ENCODE measurements at places on chromosomes 2 and 18.

DNA sequence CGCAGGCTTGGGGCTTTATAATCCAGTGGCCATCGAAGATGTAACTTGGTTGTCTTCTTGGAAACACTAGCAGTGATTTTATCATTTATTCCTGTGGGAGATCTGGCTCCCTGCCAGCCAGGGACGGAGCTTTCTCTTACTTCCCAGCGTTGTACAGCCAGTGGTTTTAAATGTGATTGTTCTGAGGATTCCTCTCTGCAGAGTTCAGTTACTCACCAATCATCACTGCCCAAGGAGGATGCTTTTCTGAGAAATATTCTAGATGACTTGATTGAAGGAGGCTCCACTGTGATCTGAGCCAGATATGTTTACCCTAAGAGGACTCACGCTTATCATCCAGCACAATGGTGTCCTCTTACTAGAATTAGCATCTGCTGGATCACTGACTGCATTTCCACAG lies 744.3 kb downstream of the RNF144A start:
- DNase-seq, result no peak

DNA sequence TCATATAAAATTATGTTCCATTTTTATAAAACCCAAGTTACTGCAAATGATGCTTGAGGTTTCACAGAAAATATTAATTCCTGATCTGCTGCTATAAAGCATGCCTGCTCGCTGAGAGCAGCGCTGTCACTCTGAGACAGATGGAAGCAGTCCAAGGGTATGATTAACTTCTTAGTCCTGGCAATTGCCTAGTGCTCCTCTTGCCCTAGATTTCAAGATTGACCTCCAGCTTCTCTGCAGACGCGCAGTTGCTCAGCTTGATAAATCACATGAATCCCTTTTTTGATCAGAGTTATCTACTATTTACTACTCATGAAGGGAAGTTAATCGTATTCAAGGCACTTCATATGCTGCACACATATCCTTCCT lies 154.6 kb upstream of the REV1 start:
- no peak for DNase-seq

DNA sequence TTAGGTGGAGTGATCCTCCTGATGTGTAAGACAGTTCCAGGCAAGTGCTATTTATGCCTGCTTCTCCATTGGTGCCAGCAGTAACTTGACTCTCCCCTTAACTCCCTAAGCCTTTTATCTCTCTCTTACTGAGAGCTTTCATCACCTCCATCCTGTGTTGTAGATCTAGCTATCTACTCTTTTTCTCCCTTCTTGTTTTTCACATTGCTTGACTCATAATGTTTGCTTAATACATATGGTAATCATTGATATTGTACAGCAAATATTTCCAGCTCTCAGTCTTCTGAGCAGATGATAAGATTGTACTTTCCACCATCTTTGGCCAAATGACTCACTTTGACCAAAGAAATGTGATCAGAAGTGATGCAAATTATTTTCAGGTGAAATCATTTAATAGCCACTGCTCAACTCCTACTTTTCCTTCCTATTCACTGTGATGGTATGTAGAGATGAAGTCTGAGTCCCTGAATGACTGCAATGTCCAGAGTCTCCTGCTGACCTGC lies 165.0 kb downstream of the PLCL1 start:
- no peak for DNase-seq

- DNase-seq, result no peak
Measured at GRCh38 chr2:26162963-26163362, 9.9 kb upstream of the GAREM2 start.

- no peak for DNase-seq
Measured at GRCh38 chr2:118134650-118135049, 46.4 kb downstream of the INSIG2 start.

- DNase-seq, result peak; percentile 34
Measured at GRCh38 chr18:62716619-62717168, 1.4 kb downstream of the PHLPP1 start.

DNA sequence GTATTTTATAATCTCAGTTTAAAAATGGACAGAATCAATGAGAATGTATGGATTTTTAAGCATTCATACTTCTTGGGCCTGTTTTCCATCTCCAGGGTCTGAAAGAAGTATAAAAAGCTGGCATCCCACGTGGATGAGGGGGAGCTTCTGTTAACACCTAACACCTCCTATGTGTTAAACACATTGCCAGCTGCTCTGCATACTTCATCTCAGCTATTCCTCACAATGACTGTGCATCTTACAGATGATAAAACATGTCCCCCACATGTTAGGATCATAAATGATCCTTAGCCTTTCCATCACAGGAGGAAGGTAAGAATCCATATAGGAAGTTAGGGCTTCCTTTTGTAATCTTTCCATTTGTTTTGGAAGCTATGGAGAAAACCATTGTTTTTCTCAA lies 239.1 kb downstream of the AGPS start:
- no peak for DNase-seq

Measured in foreskin melanocyte (primary cell).